Fibroblast of villous mesenchyme (primary cell): ENCODE measurements at places on chromosomes 7 and 10. TPM values are rescaled to one million over a fixed set of nuclear protein-coding genes. Genes with fewer than 3 reads are reported as not detected.
A peak's percentile ranks its signal among the peaks of the same experiment; 100 is the strongest.

DNA sequence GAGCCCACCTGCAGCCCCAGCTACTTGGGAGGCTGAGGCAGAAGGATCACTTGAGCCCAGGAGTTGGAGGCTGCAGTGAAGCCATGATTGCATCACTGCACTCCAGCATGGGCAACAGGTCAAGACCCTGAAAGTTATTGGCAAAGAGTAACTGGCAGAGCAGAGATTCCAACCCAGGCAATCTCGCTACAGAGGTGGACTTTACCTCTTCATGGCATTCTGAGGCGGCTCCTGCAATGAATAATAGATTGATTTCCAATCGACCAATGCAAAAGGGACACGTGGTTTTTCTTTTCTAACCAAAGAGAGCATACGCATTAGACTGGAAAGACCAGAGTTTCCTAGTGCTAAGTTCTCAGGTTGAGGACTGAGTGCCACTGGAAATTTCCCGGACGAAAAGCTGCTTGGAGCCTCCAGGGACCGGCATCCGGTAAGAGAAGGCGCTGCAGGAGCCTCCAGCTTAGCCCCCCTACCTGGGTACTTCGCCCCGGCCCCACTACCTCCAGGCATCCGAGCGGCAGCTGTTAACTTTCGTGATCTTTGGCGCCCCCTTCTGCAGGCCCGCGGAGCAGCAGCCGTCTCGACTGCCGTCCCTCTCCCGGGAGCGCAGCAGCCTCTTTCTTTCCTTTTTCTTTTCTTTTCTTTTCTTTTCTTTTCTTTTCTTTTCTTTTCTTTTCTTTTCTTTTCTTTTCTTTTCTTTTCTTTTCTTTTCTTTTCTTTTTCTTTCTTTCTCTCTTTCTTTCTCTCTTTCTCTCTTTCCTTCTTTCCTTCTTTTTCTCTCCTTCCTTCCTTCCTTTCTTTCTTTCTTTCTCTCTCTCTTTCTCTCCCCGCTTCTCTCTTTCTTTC, 4.1 kb downstream of the MBLAC1 start:
- peak; percentile 56 for DNase-seq

The KLF14 gene
- total RNA-seq, result under 0.01 TPM in 2 replicates

- no peak for DNase-seq
Observed at GRCh38 chr7:35773994-35774393, 26.9 kb upstream of the SEPTIN7 start.

The H2AZ2 gene
- total RNA-seq, result 111 and 118 TPM in 2 replicates

- no peak for DNase-seq
Observed at GRCh38 chr7:25392588-25393338, 164.5 kb upstream of the NPVF start.

DNA sequence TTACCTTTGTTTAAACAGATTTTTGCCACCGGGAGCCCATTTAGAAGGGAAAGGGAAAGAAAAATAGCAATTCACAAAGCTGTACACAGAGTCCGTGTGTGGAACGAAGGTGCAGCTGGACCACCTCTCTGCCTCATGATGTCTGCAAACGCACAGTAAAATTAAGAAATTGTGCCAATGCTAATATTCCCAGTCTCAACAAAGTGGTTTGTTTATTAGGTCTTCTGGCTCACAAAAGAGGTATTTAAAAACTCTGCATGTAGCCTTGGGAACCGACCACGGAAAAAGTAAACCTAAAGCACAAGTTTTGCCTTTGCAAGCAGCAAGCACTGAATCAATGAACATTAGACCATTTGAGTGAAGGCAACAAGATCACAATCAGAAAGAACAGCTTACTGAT, 57.7 kb downstream of the CREB3L2 start:
- peak; percentile 96 for DNase-seq

The FUOM gene
- total RNA-seq, result 7.3 and 13.2 TPM in 2 replicates

DNA sequence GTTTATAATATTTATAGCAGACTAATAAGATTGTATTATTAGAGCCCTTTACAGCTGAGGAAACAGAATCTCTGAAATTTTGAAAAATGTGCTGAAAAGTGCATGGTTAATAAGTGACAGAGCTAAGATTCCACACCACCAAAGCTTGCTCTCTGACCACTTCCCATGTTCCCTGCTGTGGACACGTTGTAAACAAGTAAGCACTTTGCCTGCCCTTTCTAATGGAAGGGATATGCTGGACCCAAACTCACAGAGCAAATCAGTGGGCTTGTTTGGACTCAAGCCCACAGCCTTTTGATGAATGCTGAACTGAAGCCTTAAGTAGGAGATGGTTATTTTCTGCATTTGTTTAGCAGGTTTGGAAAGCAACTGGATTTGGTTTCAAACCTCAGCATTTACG, 214.0 kb upstream of the TMEM72 start:
- DNase-seq, result peak; percentile 25

- DNase-seq, result no peak
Observed at GRCh38 chr7:27157702-27158431, 1.4 kb upstream of the HOXA7 start.

The CCDC7 gene
- total RNA-seq, result 9.3 and 20.3 TPM in 2 replicates

GRCh38 chr7:26612742-26613141, 251.6 kb downstream of the SKAP2 start:
- DNase-seq, result no peak

The PDE6C gene
- not detected in 2 replicates for total RNA-seq

DNA sequence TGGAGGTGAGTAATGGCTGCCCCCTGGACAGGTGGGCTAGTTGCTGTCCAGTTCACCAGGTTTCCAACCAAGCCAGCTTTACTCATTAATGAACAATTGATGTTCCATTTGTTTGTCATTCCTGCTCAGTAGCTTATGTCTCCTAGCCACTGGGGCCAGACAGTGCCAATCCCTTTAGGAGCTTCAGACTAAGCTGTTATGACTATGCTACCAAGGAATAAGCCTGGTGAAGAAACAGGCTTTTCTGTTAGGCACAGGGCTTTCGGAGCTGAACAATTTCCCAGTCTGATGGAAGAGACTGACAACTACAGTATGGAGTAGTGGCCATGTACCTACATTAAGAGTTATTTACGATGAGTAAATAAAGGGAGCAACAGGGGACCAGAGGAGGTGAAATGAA, 2.1 kb upstream of the FMC1 start:
- DNase-seq, result no peak

DNA sequence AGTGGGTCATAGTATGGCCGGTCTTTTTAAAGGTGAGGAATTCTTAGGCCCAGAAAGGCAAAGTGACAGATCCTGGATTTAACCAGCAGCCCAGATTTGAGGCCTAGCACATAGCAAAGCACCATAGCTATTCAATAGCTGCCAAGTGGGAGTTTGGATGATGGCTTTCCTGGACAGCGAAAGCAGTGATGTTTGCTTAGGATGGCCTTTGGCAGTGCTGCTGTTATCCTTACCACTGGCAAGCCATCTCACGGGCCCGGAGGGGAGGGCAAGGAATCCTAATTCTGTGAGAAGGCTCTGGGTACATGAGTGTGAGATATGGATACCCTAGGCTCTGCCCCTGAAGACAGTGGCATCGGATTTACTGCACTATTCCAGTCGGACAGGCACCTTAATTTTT, 50.4 kb downstream of the TCF7L2 start:
- DNase-seq, result no peak

The NXPH1 gene
- total RNA-seq, result not detected in 2 replicates

DNA sequence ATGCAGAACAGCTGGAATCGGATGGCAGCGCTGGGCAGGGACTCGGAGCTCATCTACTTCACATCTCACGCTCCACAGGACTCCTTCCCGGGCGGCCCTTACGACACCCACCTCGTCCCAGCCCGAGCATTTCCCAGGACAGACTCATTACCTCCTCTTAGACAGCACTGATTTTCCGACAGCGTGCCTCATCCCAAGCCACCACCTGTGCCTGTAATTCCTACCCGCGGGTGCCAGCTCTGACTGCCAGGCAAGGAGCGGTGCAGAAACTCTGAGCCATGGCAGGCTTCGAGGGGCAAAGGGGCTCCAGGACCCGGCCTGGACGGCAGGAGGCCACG, 25.6 kb downstream of the GPER1 start:
- peak; percentile 29 for DNase-seq

GRCh38 chr7:149253665-149254064, 8.3 kb upstream of the ZNF783 start:
- DNase-seq, result no peak

The SORCS1 gene
- total RNA-seq, result not detected in 2 replicates

The LBX1 gene
- not detected in 2 replicates for total RNA-seq

The PCLO gene
- under 0.01 TPM in 2 replicates for total RNA-seq
